ENCODE measurements at places on chromosomes 16 and 17.
A peak's percentile ranks its signal among the peaks of the same experiment; 100 is the strongest.

DNA sequence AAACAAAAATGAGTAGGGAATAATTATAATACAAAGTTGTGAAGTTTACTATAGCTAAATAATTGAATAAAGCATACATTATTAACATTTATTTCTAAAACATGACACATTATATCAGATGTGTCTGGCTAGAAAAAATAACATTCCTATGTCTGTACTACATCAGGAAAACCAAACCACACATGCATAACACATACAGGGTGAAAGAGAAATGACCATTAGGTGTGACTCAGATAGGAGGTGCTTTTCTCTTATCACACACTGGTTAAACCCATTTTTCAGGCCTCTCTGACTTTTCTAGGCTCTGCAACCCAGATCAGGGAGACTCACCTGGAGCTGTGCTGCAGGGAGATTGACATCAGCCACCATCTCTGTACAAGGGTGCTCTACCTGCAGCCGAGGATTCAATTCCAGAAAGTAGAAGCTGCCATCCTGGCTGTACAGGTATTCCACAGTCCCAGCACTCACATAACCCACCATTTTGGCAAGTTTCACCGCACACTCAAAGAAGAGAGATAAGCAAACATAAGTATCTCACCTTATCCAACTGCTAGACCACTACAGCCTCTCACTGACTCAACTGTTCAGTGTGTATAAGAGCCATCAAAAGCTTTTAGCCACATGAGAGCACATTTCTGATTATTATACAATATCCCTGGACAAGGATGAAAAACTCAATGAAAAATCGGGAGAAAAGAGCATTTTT, 116.6 kb upstream of the C17orf78 start:
- DNase-seq, result no peak

- no peak for DNase-seq
Observed at GRCh38 chr16:50635505-50636392, 45.4 kb downstream of the SNX20 start.

DNA sequence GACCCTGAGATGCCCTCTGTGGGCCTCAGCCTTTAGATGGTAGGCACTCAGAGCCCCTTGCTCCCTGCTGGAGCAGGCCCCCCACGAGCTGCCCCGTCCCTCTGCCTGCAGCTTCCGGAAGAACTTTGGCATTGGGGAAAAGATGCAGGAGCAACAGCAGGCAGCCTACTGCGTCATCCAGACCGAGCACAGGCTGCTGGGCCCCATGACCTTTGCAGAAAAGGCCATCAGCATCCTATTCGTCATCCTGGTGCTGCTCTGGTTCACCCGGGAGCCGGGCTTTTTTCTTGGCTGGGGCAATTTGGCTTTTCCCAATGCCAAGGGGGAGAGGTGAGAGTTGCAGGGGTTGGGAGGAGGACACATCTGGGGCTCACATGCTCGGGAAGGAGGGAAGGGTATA, 12.7 kb upstream of the FOXN1 start:
- DNase-seq, result no peak

DNA sequence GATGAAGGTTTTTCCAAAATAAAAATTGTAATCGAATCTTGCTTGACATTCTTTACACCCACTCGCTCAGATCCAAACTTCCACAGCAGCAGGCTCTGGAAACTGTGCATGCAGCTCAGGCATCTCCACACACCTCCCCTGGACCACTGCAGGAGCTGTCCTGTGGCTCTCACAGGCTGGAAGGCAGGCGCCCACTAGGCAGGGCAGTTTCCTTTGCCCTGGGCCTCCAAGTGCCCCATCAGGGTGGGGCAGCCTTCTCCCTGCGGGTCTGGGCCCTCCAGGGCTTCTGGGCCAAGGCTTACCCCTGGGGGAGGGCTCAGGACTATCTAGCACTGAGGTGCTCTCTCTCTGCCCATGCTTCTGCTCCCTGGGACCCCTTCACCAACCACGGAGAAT, 114.5 kb upstream of the RPL38 start:
- DNase-seq, result no peak

DNA sequence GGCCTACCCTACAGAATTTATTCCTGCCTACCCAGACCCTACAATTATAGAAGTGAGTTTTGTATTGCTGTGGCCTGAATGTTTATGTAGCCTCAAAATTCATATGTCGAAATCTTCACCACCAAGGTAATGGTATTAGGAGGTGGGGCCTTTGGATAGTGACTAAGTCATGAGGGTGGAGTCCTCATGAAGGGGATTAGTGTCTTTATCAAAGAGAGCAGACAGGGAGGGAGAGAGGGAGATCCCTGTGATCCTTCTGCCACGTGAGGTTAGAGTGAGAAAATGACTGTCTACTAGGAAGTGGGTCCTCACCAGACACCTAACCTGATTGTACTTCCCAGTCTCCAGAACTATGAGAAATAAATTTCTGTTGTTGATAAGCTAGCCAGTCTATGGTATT, 981 bp upstream of the DUXB start:
- no peak for DNase-seq

- DNase-seq, result no peak
Observed at GRCh38 chr16:62709794-62710193, 673.6 kb upstream of the CDH8 start.

- no peak for DNase-seq
Observed at GRCh38 chr17:40777971-40778370, 4.4 kb downstream of the KRT27 start.

DNA sequence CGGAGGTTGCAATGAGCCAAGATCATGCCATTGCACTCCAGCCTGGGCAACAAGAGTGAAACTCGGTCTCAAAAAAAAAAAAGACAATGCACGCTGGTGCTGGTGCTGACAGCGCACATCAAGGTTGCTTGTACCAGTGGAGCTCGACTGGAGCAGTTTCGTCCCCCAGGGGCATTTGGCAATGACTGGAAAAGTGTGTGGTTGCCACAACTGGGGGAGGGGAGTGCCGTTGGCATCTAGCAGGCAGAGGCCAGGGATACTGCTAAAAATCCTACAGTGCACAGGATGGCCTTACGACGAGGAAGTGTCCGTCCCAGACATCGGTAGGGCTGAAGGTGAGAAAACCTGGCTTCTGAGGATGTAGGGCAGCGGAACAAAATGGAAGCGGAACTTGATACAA, 2.4 kb downstream of the MEAK7 start:
- no peak for DNase-seq

- no peak for DNase-seq
Observed at GRCh38 chr17:44552361-44552760, 4.9 kb upstream of the FZD2 start.

DNA sequence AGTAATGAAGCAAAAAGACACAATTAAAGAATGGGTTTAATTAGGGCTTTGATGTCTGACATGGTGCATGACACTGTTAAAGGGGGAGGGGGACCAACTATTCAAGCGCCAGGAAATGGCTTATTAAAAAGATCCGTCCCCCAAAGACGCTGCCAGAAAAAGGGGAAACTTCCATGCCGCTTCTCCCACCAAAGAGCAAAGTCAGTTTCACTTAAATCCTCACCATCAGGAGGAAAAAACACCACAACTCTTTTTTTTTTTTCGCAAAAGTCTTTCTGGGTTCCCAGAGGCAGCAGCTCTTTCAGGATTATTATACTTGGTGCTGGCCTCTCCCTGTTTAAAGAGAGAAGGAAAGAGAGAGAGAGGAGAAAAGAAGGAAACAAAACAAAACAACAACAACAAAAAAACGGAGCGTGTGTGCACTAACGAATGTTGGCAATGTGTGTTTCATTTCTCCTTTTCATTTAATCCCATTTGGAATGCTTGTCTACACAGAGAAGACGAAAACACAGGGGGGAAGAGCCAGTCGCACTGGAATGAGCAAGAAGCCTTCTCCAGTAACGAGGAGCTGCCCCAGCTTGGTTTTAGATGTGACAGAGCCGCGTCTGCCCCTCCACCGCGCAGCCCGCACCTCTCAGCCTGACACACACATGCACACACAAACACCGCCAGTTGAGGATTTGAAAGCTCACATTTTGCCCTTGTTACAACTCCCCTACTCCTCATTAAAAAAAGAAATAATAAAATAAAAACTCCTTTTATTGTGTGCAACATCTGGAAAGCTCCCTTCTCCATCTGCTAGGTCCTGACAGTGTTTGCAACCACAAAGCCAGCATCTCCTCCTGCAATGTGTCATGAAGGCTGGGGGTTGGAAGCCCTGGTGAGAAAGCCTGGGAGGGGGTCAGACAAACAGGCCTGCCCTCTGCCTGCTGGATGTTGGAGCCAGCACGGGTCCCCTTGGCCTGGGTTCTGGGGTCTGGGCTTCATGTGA, 32.7 kb upstream of the AXIN2 start:
- DNase-seq, result no peak

GRCh38 chr17:61260071-61260797, 139.4 kb upstream of the TBX2 start:
- peak; percentile 26 for DNase-seq

GRCh38 chr17:17027442-17028058, 14.7 kb upstream of the MPRIP start:
- no peak for DNase-seq

- peak; percentile 28 for DNase-seq
Observed at GRCh38 chr17:27457731-27458523, 1.7 kb downstream of the KSR1 start.

GRCh38 chr17:82301916-82302567, 15.4 kb downstream of the CD7 start:
- DNase-seq, result no peak

DNA sequence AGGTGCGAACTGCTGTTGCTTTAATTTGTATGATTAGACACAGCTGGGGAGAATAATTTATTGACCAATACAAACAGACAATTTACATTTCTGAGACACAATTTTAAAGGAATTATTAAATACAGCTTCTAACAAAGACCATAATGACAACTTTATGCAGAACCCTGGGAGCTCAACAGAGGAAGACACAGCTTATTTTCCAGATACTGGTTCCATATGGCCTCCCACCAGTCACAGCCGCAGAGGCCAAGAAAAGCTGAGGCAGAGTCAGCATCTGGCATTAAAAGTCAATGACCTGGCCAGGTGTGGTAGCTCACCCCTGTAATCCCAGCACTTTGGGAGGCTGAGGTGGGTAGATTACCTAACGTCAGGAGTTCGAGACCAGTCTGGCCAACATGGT, 66.1 kb upstream of the BCAR1 start:
- no peak for DNase-seq

GRCh38 chr16:455453-455852, 30.0 kb downstream of the RAB11FIP3 start:
- DNase-seq, result no peak

GRCh38 chr16:21159281-21159951, 942 bp downstream of the LDAF1 start:
- peak; percentile 0 for DNase-seq

GRCh38 chr16:23523876-23524385, 13.6 kb upstream of the GGA2 start:
- no peak for DNase-seq

- DNase-seq, result no peak
Observed at GRCh38 chr16:9300252-9300651, 208.8 kb downstream of the HAPSTR1 start.

DNA sequence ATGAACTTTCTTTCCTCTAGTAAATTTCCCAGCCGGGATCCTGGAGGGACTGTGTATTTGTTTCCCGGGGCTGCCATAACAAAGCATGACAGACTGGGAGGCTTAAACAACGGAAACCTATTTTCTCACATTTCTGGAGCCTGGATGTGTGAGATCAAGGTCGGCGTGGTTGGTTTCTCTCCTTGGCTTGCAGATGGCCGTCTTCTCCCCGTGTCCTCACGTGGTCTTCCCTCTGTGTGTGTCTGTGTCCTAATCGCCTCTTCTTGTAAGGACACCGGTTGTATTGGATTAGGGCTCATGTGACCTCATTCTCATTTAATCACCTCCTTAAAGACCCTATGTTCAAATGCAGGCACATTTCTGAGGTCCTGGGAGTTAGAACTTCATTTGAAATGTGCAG, 22.0 kb upstream of the USP10 start:
- no peak for DNase-seq

DNA sequence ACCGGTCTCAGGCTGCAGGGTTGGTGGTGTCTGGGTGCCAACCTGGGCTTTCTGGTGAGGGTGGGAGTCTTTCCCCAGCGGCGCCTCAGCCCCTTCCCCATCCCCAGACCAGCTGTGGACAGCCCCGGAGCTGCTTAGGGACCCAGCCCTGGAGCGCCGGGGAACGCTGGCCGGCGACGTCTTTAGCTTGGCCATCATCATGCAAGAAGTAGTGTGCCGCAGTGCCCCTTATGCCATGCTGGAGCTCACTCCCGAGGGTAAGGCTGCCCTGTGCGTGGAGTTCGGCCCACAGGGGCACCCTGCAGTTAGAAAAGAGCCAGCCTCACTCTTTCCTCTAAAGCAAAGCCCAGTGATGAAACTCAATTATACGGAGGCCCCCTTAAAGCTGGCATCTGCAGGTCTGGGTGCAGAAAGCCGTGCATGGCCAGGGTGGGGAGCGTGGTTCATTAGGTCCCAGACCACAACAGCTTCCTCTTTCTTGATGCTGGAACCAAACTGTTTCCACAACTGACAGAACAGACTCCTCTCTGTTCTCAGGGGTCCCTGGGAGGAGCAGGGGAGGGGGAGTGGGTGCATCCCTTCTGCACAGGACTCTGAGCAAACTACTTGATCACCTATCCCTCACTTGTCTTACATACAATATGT, 10.7 kb downstream of the GUCY2D start:
- DNase-seq, result no peak

DNA sequence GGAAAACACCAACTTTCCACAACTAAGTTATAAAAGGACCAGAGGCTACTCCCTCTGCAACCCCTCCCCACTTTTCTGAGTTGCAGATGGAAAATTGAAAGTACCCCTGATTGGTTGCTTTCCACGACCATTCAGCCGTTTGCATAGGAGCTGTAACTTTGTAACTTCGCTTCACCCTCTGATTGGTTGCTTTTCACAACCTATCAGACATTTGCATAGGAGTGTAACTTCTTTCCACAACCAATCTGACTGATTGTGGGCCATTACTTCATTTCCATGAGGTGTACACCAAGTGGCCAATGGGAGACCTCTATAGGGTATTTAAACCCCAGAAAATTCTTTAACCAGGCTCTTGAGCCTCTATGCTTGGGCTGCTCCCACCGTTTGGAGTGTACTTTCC, 644.1 kb downstream of the WWOX start:
- no peak for DNase-seq

DNA sequence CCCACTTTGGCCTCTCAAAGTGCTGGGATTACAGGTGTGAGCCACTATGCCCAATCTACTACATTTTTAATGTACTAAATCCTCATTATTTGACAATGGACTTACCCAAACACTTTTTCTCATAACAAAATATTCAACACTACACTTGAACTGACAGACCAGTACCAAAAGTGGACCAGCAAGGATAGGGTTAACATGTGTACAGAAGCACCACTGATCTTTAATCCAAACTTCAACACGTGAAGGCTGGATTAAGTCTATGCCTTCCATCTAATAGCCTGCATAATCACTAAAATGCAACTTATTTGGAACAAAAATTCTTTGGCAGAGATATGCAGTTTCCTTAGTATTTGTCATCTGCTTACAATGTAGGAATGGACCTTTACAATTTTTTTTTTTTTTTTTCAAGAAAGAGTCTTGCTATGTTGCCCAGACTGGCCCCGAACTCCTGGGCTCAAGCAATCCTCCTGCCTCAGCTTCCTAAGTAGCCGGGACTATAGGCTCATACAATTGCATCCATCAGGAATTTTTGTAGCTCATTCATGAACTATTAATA, 60.0 kb upstream of the BCAR1 start:
- no peak for DNase-seq
